AG08395 (cell line): ENCODE measurements at places on chromosomes 7 and 10.

DNA sequence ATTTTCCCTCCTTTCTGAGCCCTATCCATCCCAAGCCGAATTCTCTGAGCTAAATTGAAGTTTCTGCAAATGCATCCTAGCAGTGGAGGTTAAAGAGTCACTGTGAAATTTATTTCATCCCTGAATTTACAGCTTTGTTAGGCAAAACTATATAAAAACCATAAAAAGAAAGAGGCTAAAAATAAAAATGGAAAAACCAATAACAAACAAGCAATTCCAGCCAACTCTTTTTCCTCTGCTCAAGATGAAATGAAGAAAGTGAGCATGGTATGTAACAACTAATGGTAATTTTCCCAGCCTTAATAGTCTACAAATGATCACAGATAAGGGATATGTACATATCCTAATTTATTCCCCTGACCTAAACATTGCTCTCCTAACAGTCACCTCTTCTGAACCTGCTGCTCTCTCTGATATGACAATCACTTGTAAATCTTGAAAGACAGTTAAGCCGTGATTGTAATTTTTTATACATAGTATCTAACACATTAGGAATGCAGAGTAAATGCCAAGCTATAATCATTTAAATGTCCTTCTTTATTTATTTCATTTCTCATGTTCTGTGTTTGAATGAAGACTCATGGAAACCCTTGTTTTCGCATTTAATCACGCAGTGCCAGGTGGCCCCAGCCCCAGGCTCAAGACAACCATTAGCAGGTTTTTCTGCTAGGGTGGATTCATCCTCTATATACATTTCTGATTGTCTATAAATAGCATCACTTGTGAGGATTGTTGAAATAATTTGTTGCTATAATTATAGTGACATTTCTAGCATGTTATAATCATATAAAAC lies 48.6 kb upstream of the NRP1 start:
- no peak for DNase-seq

DNA sequence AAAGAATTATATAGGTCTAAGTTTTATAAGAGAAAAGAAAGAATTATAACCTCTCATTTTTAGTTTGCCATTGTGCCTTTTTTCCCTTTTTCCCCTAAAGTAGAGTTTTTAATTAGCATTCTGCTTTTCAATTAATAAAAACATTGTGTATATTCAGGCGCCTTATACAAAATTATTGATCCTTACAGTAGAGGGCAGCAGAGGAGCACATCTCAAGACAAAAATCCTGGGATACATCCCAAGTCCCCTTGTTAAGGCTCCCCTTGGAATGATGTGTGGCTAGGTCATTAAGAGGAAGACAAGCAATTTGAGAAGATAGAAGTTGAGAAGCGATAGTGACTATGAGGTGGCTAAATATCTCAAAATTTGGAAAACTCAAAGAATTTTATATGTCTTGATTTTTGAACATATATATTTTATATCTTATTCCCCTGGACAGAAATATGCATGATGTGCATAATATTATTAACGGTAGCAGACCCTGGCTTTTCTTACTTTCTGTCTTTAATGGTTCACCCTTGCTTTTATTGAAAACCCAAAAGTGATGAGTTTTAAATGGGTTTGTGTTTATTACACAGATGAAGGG lies 19.1 kb upstream of the TPK1 start:
- DNase-seq = peak; percentile 28

GRCh38 chr10:96910488-96911395 lies 78.6 kb downstream of the LCOR start:
- peak; percentile 24 for DNase-seq

GRCh38 chr7:132771301-132771730 lies 195.0 kb upstream of the PLXNA4 start:
- peak; percentile 63 for DNase-seq

GRCh38 chr7:150317748-150318444 lies 5.3 kb upstream of the LRRC61 start:
- DNase-seq = peak; percentile 52

DNA sequence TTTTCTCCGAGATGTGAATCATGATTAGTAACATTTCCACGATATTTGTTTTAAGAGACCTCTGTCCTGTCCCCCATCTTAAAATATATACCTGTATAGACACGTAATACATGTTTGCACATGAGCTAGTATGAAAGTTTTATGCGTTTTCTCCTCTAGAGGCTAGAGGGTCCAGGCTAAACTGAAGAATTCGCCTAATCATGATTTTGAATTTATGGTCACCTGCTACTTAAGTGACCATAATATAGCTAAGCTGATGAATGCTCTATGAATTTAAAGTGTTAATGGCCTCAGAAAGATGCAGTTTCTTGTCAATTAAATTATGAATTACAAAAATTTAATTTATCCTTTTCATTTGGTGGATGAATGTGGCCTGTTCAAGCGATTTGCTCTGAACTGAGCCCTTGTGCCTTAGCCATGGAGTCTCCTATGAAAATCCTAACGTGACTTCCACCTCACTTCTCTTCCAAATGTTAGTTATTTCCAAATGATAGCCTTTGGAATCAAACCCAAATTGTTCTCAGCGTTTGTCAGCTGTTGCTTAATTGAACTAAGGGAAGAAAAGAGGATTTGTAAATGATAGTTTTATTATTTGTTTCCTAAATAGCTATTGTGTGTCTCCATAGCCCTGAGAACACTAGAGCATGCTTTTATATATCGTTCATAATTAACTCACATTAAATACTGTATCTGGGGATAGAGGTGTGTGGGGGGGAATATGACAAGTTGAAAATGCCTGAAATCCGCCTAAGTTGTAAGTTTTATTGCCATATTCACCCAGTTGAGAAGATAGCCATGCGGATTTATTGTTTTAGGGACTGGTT lies 2.3 kb downstream of the CELF2 start:
- no peak for DNase-seq

DNA sequence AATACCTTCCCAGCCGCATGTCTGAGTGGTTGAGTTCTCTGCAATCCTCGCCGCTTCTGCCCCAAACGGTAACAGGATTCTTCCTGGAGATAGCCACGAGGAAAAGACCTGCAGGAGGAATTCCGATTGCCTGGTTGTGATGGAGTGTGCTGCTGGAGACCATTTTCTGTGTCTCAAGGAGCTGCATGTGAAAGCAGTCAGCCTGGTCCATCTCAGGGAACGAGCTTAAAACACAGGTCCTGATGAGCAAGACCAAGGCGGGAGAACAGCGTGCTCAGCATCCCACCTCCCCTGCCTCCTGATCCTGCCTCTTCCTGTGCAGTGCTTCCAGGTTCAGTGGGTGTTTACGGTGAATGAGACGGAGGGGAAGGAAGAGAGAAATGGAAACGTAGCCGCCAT lies 26.5 kb downstream of the VIPR2 start:
- no peak for DNase-seq

- no peak for DNase-seq
Measured at GRCh38 chr7:99694201-99694911, 14.6 kb upstream of the CYP3A5 start.

DNA sequence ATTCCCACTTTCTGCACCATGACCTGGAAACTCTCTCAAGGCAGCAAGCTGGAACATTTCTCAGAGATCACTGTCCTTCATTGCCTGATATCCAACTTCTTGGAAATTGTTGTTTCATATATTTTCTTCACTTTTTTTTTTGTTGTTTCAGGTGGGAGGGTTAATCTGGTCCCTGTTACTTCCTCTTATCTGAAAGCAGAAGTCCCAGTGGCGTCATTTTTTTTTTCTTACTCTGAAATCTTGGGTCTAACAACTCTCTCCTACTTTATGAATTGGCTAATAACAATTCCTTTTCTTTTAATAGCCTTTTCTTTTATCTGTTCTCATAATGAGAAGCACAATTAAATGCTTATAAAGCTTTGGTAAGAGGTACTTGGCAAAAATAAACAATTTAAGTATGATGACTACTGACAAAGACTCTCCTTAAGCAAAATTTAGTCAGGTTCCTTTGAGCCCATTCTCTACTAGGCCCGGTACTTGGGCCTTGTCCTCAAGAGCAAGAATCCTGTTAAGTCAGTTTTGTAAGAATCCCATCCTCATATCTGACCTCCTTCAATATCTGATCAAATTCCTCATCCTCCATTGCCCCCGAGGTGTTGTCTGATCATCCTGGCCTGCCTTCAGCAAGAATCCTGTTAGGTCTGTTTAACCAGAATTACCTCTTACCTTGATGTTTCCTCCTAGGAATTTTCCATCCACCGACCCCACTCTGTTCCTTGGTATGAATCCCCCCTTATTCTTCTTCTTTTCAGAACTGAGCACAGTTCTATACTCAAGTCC lies 11.5 kb upstream of the CC2D2B start:
- no peak for DNase-seq

DNA sequence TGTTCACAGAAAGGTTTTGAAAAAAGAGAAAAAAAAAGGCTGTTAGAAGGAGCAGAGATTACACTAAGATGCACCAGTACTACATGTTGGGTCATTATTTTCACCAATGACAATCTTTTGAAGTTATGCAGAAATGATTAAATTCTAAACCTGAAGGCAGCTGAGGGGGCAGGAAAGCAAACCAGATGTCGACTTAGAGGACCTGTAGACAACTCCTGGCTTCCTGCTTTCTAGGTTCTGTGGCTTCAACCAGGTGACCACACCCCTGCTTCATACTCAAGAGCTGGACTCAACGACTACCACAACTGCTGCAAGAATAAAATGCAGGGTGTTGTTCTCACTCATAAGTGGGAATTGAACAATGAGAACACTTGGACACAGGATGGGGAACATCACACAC lies 30.0 kb downstream of the MYOF start:
- DNase-seq = no peak

GRCh38 chr7:149787428-149788299 lies 14.3 kb upstream of the ZNF467 start:
- no peak for DNase-seq

- no peak for DNase-seq
Measured at GRCh38 chr10:115992236-115992986, 280.6 kb downstream of the GFRA1 start.

GRCh38 chr7:18234519-18234918 lies 206.9 kb upstream of the PRPS1L1 start:
- no peak for DNase-seq

- DNase-seq = peak; percentile 50
Measured at GRCh38 chr7:106679153-106679931, 18.4 kb upstream of the CCDC71L start.

GRCh38 chr7:20598459-20599309 lies 16.8 kb upstream of the ABCB5 start:
- peak; percentile 58 for DNase-seq

- no peak for DNase-seq
Measured at GRCh38 chr7:30760514-30761213, 8.7 kb downstream of the INMT start.

DNA sequence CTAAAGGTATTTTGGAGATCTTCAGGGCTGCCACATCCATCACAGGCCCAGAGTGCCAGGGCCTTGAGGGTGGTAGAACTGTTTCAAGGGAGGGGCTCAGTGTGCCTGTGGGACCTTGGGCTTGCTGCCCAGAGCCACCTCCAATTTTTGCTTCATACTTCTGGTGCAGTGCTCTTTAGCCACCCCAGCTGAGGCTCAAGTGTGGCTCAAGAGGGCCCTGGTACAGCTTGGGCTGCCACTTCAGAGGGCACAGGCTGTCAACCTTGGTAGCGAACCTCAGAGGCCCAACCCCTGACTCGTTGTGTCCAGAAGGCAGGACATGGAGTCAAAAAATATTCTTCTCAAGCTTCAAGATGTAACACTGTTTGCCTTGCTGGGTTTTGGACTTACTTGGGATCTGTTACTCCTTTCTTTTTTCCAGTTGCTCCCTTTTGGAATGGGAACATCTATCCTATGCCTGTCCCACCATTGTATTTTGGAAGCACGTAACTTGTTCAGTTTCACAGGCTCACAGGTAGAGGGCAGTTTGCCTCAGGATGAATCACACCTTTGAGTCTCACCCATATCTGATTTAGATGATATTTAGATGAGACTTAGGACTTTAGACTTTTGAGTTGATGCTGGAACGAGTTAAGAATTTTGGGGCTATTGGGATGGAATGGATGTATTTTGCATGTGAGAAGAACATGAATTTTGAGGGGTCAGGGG lies 224.8 kb downstream of the RPS24 start:
- DNase-seq = no peak

GRCh38 chr7:46058086-46058823 lies 137.2 kb upstream of the IGFBP3 start:
- no peak for DNase-seq

DNA sequence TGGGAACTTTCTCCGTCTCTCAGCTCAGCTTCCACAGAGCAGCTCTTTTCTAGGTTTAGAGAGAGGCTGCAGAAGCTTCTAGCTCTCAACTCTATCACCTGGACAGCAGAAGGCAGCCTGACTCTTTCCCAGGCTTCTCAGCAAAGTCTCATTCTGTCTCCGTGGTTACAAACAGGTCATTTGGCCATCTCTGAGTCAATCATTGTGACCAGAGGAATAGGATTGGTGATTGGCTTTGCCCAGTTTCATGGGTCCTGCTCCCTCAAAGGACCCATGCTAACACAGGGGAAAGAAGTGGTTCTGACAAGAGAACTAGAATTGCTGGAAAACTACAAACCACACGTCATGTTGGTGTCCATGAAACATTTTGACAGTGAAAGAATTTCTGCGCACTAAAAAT lies 43.6 kb downstream of the PRR15 start:
- DNase-seq = no peak

DNA sequence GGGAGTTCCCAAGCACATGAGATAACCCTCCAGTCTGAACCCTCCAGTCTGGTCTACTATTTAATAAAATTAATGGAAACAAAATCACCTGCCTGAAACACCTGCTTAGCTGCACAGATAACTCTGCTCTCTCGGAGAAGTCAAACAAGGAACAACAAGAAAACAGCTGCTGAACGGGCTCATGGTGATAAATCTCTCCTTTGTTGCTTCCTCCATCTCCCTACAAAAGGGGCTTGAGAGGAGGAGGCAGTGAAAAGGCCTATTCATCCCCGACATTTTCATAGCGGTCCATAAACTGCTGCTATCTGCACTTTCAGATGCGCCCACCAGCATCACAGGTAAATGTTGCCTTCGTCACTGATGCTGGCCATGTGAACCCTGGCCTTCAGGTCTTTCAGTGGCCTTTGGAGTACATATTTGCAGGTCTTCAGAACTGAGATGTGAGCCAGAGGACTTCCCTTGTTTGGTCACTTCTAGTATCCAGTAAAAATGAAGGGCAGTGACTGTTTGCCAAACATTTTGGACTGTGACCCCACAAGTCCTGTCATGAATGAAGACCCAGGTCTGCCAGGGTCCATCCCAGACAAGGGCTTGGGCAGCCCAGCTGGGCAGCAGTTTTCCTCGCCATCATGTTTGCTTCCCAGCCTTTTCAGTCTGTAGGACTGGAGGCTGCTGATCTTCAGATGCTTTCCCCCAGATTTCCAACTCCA lies 15.9 kb downstream of the FKBP6 start:
- no peak for DNase-seq

- DNase-seq = no peak
Measured at GRCh38 chr10:33136271-33136670, 178.2 kb upstream of the ITGB1 start.
